ENCODE measurements at places on chromosomes 13 and 19.

- DNase-seq: no peak
These were observed 18.7 kb downstream of the STK24 start for GRCh38 chr13:98557937-98558792.

GRCh38 chr19:41570639-41571112, 5.3 kb upstream of the CEACAM21 start:
- peak; percentile 87 for DNase-seq

DNA sequence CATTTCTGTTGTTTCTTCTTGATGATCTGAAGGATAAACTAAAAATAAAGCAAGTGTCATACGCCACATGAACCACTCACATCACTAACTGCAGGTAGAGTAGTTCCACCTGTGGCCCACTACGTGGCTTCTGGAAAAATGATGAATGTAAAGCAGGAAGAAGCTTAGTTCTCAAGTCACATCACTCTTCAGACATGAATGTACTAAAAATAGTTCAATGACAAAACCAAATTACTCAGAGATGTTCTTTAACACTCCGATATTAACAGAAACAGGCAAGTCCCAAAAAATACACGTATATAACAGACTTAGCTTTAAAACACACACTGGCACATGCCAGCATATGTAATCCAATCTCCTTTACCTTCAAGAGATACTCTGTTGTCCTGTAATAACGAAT, 21.6 kb downstream of the RAB20 start:
- DNase-seq: no peak

DNA sequence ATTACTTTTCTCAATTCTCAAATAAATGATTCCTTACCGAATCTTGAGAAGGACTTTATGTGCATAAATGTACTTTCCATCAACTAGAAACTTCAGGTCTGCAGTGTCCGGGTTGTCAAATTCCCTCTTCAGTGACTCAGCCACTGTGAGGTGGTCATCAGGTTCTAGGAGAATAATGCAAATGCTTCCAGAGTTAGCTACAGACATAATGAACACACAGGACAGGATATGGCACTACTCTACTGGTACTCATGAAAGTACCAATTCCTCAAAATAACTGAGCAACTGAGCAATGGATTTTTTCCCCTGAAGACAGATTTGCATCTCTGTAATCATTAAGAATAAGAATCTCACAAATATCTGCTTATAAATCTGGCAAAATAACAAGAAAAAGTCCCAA, 31.2 kb downstream of the RCBTB2 start:
- DNase-seq: no peak

GRCh38 chr19:7007859-7008258, 13.4 kb downstream of the MBD3L2B start:
- no peak for DNase-seq

- no peak for DNase-seq
These were observed 656 bp downstream of the ZNF155 start for GRCh38 chr19:43984687-43985000.

GRCh38 chr19:18951721-18952281, 10.8 kb upstream of the HOMER3 start:
- DNase-seq: no peak

DNA sequence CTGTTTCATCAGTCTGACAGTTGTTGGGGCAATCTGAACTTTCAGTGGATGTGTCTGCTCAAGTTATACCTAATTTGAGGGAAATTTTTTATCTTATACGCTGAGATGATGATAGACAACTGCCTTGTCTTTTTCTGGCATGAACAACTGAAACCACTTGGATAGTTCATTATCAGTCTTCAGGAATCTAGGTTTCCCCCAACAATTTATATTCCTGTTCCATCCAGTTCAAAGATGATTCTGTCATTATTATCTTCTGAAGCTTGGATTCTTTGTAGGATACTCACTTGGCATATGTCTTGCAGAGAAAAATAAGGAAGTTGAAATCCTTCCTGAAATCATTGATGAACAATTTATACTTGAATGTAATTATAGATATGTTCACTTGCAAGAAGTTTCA, 193.7 kb downstream of the LMO7 start:
- DNase-seq: no peak

DNA sequence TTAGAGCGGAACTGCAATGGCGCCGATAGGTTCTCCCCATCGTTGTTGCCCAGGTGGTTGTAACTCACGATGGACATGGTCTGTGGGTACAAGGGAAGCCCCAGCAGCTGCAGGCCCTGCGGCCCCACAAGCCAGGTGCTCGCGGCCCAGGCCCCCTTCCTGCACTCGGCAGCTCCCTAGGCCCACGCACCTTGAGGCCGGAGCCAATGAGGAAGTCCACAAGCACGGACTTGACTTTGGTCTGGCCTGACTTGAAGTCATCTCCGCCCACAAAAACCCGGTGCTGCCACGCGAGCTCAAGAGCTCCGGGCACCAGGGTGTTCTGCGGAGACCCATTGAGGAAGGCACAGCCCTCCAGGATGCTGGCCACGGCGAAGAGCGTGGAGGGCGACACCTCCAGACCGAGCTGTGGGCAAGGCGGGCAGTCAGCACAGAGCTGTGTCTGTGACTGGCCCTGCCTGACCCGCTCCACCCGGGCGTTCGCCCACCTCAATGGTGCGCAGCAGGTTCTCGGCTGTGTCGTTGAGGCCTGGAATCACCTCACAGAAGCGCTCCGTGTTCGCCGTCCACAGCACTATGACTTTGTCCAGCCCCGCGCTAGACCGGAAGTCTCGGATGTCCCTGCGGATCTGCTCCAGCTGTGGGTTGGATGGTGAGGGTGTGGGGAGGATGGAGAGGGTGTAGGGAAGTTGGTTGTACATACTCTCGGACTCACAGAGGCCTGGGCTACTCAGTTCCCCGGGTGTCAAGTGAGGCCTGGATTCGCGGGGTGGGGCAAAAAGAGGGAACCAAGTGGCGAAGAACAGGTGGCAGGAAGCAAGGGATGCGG, 1.9 kb downstream of the ISYNA1 start:
- DNase-seq: no peak

GRCh38 chr19:41851456-41851855, 6.6 kb downstream of the DMRTC2 start:
- DNase-seq: no peak

- DNase-seq: no peak
These were observed 5.6 kb downstream of the PTOV1 start for GRCh38 chr19:49856574-49857021.
